Kidney epithelial cell (primary cell): ENCODE measurements at places on chromosomes 12 and 14. TPM values are rescaled to one million over a fixed set of nuclear protein-coding genes. Genes with fewer than 3 reads are reported as not detected.

GRCh38 chr12:116562090-116562489 lies 2.9 kb downstream of the MAP1LC3B2 start:
- no peak for DNase-seq

GRCh38 chr12:80848858-80849257 lies 88.9 kb downstream of the LIN7A start:
- DNase-seq: no peak

DNA sequence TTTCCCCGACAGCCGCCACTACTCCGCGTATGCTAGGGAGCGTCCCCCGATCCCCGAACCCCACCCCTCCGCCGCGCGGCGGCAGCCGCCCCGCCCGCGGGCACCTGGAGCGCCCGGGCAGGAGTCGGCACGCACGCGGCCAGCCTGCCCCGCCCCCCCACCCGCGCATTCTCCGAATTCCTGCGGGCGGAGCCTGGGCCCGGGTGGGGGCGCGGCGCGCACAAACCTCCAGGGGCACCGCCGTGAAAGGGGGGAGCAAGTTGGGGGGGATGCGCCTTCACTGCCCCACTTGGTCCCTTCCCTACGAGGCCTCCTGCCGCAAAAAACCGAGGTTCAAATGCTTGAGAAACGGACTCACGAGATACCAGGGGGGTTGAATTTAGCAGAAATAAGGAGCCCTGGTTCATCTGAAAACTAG lies 1.7 kb downstream of the AJUBA start:
- DNase-seq: no peak

- DNase-seq: no peak
These were observed 459.7 kb downstream of the BTG1 start for GRCh38 chr12:91685917-91686316.

GRCh38 chr14:51442513-51443175 lies 202.6 kb downstream of the TMX1 start:
- DNase-seq: peak; percentile 90

GRCh38 chr14:33967138-33967537 lies 16.3 kb upstream of the EGLN3 start:
- no peak for DNase-seq

CD4 gene
- 0.08 TPM in 1 of 2 replicates, not detected in the other for total RNA-seq

SERPINA4 gene
- total RNA-seq: not detected in 2 replicates
